ENCODE measurements at places on chromosomes 4 and X.

- DNase-seq, result peak; percentile 18
Observed at GRCh38 chr4:141036786-141037185, 96.5 kb downstream of the RNF150 start.

DNA sequence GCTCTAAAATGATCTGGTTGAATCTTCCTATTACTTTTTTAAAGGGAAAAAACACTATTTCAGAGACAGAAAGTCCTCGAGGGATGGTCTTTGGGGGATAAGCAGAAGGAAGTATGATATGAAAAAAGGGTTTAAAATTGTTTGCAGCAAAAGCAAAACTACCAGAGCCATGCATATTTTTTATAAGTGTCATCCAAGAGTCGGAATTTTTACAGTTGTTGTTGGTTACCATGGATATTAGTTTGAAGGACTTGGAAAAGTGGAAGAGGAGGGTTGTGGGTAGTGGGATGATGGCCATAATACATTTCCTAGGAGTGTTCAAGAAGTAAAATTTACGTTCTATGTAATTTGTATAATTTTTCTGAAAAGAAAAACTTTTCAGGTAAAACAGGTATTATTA is 134.4 kb downstream of the PCDH7 start:
- DNase-seq, result no peak

DNA sequence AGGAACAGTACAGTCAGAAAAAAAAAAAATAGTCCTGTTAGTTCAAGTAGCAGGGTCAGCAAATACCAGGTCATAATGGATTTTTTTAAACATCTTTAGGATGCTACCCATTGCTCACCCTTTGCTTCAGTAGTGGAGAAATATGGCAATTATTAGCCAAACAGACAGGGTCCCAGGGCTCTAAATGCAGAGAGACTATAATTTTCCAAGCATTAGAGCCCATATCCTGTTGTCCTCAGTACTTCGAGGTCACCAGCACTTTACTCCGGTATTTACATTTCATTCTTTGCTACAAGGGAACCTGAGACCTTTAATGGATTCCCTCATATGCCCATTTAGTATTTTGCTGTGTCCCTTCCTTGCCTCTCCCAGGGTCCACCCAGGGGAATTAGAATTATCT is 1562.9 kb upstream of the TENM3 start:
- DNase-seq, result no peak

DNA sequence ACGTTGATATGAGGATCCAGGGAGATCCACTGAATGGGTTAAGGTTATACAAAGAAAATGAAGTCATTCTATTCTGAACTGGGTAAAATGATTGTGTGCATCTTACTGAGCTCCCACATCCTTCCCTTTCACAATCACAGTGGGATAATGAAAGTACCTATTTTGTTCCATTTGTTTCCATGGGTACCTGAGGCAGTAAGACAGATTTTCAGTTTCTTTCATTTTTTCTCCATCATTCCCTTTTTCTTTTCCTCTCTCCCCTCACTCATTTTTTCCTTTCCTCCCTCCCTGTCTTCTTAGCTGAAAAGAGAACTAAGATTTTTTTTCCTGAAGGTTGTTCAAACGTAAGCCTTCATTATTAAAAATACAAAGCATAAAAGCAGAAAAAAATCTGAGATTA is 4.6 kb downstream of the GRIA2 start:
- DNase-seq, result no peak

- DNase-seq, result peak; percentile 50
Observed at GRCh38 chrX:100995469-100995868, 26.0 kb downstream of the ARL13A start.

GRCh38 chrX:97234471-97235081 is 350.9 kb downstream of the RPA4 start:
- no peak for DNase-seq

DNA sequence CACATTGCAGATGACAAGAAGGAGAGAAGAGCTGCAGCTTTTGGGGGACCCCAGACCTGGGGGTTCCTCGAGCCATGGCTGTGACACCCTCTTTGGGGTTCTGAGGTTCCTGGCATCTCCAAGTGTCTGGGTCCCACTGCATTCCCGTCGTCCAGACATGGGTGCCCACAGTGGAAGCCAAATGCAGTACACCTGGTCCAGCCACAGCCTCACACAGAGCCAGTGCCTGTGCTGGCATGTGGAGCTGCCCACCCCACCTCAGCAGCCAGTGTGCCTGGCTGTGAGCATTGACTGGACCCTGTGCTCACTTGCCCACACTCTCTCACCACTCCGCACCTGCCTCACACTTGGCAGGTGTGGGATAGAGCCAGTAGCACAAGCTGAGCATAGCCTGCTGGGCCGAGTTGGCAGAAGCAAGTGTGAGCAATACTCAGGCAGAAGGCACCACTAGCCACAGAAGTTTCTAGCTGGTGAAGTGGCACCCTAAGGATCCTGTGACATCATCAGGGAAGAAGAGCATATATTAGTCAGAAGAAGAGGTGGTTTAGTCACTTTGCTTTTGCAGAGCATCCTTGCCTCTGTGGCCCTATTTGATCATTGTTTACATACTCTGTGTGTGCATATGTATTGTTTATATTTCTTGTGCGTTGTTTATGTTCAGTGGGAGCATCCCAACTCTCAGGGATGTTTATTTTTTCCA is 65.0 kb upstream of the MAGEB2 start:
- DNase-seq, result no peak

DNA sequence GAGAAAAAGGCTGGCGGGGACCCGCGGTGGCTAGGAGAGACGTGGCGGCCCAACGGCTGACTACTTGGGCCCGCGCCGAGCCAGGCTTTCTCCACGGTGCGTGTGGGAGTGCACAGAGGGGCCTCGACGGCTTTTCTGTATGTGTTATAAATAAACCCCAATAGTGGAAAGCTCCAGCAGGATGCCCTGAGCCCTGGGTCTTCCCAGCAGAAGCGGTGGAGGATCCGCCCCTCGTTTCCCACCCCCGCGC is 268 bp upstream of the PRRG1 start:
- no peak for DNase-seq

DNA sequence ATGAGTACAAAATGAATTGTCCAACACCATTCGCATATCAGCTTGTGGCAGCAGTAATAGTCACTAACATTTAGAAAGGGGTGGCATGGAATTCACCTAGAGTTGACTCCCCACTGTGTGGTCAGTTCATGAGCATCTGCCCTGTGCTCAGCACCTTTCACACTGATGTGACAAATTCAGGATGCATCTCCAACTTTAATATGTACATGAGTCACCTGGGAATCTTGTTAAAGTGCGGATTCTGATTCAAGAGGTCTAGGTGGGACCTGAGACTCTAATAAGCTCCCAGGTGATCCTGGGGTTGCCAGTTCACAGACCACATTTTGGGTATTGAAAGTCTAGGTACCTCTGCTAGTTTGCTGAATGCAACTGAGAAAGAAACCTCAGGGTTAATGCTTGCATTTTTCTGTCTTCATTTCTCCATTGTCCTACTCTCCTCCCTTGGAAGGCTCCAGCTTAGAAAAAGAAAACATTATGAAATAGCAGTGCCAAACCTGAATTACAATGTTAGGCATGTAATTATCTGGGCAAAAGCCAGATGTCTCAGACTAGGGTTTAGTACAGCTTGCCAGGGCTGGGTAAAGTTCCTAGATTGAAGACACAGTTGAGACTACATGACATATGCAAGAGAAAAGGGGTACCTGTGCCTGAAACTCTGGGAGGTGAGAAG is 32.7 kb downstream of the TMSB4X start:
- DNase-seq, result peak; percentile 70

- DNase-seq, result no peak
Observed at GRCh38 chrX:31232506-31232905, 160.7 kb upstream of the FTHL17 start.

GRCh38 chr4:163343604-163344146 is at the start of gene NPY5R:
Gene NPY5R (plus strand): TSS chr4:163343892. CDS start chr4:163350274, 6,382 bp downstream.
- no peak for DNase-seq

DNA sequence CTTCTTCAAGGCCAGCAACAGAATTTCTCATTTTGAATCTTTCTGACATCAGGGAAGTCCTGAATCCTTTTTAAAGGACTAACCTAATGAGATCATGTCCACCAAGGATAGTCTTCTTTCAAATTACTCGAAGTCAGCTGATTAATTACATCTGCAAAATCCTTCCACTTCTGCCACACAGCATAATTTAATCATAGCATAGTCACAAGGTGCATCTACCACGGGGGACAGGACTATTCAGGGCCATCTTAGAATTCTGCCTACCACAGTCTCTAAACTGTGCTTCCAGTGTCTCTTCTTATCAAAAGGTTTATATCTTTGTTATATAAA is 53.7 kb downstream of the ATP10D start:
- DNase-seq, result no peak

DNA sequence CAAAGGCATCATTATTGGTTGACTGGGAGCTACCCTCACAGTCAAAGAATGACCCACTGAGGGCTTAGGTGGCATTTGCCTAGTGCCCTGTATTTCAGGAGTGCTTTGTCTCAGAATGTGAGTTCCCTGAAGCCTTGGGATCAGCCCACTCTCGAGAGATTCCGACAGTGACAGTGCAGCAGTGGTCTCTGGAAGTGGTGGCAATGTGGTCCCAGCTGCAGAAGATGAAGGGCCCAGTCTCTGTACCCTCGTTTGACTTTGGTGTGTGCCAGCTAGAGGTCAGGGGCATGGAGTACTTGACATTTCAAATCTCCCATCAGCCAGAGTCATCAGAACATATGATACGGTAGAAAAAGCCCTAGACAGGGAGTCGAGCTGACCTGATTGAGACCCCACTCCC is 153.7 kb downstream of the EFNB1 start:
- DNase-seq, result no peak

DNA sequence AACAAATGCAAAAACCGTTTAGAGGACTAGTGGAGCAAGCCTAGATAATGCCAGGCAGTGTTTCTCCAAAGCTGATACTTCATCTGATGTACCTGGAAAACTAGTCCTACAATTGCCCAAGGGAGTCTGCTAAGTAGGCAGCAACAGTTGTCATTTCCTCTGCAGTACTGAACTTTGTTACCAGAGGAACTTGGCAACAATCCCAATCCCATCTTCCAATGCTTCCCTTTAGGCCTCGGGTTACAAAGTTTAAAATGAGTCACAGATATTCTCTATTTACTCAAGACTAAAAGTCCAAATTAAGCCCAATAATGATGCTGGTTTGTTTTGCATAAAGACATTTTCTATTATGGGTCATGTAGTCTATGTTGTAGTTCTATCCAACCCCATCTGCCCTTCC is 120.0 kb upstream of the GLRA2 start:
- DNase-seq, result peak; percentile 27

DNA sequence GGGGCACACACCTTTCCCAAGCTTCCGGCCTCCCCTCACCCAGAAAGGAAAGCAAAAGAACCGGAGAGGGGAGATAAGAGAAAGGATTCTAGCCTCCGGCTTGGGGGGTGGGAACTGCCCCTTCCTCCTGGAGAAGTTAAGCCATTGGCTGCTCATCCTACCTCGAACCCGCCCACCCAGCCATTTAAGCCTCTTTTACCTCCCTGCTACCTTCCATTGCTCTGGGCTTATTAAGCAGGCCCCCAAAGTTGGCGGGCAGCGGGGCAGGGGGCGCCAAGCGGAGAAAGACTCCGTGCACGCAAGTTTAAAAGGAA is 2.3 kb downstream of the MAML3 start:
- DNase-seq, result peak; percentile 63

DNA sequence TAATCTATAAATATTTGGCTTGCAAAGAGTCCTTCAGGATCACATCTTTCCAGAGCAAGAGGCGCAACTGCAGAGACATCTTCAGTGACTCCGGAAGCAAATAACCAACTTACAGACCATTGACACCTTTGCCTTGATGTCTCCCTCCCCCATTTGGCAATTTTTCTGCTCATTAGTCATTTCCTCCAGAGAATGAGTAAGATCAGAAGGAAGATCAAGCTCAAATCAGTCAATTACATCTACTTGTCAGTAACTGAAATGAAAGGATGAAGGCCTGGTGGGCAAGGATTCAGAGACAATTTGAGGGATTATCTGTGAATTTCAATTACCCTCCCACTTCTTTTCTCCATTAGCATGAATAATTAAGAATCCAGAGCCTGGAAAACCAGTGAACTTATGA is 665.6 kb upstream of the CPEB2 start:
- no peak for DNase-seq

- peak; percentile 22 for DNase-seq
Observed at GRCh38 chr4:5638976-5639375, 69.4 kb downstream of the EVC2 start.

DNA sequence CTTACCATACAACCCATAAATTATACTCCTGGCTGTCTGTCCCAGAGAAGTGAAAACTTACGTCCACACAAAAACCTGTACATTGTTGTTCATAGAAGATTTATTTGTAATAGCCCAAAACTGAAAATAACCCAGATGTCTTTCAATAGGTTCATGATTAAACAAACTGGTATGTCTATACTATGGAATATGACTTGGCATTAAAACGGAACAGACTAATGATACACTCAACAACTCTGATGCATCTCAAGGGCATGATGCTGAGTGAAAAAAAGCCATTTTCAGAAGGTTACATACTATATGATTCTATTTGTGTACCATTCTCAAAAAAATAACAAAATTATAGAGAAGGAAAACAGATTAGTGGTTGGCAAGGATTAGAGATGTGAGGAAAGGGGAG is 11.6 kb upstream of the MND1 start:
- DNase-seq, result no peak

DNA sequence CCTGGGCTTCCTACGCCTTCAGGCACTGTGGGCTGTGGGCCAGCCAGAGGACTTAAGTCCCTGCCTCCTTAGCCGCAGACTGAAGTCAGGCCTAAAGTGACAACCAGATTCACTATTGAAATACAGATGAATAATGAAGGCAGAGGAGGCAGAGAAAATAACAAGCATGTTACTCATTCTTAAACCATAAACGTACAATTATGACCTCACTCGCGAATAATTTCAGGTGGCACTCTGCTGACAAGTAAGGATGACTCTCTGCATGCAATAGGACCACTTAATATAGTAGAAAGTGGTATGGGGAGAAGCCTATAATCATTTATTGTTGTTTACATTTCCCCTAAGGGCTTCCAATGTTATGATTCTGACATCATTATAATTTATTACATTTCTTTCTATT is 409.2 kb upstream of the FGF13 start:
- DNase-seq, result no peak

GRCh38 chr4:108941904-108942430 is 179.1 kb upstream of the ETNPPL start:
- DNase-seq, result no peak

DNA sequence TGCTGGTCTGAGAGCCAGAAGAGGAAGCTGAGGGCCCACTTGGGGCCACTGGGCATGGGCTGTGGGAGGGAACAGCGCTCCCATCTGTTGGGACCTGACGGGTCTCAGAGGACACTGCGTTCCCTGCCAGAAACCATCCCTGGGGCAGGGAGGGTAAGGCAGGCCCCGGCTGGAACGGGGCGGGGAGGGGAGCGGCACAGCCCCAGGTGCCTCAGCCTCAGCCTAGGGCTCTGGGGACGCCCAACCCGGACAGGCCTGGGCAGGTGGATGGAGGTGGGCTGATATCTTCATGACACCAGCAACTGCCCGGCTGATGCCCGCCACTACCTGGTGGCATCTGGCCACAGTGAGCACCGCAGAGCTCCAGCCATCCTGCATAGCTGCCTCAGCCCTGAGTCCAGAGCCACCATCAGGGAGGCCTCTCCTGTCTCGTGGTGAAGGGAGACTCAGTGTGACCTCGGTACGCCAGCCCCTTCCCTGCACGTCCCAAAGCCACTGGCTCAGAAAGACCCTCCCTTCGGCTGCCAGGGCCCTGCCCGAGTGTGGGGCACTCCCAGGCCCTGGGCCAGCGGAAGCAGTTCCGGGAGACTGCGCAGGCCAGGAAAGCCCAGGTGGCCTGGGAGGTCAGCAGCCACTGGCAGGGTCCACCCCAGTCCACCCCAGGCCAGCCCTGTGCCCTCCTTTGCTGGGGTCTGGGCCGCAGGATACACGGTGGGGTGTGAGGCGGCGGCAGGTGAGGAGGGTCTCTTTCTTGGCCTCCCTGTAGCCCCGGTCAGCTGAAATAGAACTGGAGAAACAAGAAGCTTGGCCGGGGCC is 34.6 kb upstream of the FGFR3 start:
- DNase-seq, result no peak
